Suppressor macrophage (primary cell): ENCODE measurements at places on chromosomes 6 and 20.
A peak's percentile ranks its signal among the peaks of the same experiment; 100 is the strongest.

GRCh38 chr6:158643836-158644230 is 710 bp downstream of the DYNLT1 start:
- DNase-seq: peak; percentile 40

- peak; percentile 42 for DNase-seq
Observed at GRCh38 chr6:41228616-41229015, 467 bp downstream of the TREML4 start.

- peak; percentile 50 for DNase-seq
Observed at GRCh38 chr6:42142118-42142835, at the start of gene C6orf132. C6orf132 (minus strand) TSS chr6:42142620; CDS start chr6:42142444, 176 bp downstream.

DNA sequence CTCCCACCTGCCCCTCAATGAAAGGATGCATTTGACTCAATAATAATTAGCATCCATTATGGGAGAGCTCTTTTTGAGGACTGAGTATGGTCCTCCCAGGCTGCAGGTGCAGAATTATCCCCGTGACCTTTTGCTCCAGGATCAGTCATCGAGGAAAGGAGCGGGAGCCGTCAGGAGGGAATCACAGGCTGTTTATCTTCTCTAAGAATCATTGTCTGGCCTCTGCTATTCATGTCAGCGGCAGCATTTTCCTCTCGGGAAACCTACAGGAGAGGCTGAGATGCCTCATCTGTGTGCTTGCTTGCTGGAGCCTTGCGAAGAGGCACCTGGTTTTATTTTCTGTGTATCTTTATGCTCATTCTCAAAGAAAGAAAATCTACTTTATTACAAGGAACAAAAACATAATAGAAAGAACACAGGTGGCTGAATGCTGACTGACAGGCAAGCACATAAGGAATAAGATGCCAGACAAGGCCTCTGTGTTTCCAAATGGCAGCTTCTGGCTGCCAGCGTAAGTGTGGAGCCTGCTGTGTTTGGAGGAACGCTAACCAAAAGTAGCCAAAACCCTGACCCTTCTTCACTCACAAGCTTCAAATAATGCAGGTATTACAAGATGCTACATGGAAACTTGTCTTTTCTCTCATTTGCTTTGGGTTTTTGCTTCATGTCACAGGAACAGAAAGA is 539.1 kb upstream of the MARCKS start:
- DNase-seq: no peak

- no peak for DNase-seq
Observed at GRCh38 chr6:158061709-158062461, 80.2 kb downstream of the SYNJ2 start.

DNA sequence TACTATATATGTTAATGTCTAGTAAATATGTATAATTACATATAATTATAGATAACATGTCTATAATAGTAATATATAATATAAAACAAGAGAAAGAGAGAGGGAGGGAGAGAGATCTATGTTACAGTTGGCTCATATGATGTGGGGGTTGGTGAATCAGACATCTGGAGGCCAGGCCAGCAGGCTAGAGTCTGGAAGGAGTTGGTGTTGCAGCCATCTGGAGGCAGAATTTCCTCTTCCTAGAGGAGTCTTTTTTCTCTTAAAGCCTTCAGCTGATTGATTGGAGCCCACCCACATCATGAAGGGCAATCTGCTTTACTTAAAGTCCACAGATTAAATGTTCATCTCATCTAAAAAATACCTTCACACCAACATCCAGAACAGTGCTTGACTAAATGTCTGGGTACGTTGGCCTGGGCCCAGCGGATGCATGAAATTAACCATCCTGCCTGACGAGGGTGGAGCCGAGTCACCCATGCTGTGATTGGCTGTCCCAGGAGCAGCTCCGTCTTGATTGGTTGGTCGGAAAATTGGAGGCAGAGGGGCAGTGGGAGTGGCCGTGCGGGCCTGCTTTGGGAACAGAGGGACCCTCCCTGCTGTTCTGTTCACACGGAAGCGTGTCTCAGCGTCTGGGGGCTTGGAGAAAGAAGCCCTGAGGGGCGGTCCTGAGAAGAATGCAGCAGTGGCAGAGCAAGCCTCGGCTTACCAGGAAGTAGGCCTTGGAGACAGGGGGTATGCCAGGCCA is 392.4 kb downstream of the QKI start:
- DNase-seq: no peak

DNA sequence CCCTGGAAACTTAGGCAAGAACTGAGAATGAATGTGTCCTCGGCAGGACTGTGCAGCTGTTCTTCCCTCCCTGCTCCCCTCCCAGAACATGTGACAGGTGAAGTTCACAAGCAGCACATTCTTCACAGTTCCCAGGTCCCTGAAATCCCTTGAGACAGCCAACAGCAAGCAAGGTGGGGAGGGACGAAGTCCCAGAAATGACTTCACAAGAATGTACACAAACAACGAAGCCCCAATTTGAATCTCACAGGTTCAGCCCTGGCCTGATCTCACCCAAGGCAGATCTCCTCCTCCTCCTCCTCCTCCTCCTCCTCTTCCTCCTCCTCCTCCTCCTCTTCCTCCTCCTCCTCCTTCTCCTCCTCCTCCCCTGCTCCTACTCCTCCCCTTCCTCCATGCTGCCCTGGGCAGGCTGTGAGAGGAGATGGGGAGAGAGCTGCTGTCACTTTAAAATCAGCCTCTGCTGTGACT is 32.4 kb downstream of the WRNIP1 start:
- DNase-seq: no peak

DNA sequence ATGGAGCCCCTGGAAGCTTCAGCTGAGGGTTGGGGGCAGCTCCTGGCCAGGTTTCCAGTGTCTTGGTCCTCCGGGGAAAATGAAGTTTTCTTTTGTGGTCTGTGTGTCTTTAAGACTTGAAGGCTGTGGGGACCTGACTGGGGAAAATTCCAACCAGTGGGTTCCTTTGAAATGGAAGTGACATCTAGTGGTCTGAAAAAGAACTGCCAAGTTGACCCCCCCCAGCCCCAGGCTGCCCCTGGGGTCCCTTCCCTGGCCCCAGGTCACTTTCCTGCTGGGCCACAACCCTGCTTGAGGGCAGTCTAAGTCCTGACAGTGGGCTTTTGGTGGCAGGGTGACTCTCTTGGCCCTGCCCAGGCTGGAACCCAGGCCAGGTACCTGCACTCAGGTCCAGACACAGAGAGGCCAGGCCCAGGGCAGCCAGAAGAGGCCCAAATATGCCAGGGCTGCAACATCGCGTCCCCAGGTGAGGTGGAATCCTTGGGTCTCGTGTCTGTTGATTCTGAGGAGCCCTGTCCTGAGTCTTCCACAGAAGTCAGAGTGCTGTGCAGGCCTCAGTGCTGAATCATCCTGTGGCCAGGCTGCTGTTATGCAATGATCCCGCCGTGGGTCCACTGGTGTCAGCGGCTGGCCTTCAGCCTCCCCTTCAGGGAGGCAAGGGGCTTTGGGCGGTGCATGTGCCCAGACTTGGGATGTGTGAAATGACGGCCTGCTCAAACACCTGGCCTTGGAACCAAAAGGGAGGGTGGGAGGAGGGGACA is 68.4 kb downstream of the VEGFA start:
- peak; percentile 70 for DNase-seq

DNA sequence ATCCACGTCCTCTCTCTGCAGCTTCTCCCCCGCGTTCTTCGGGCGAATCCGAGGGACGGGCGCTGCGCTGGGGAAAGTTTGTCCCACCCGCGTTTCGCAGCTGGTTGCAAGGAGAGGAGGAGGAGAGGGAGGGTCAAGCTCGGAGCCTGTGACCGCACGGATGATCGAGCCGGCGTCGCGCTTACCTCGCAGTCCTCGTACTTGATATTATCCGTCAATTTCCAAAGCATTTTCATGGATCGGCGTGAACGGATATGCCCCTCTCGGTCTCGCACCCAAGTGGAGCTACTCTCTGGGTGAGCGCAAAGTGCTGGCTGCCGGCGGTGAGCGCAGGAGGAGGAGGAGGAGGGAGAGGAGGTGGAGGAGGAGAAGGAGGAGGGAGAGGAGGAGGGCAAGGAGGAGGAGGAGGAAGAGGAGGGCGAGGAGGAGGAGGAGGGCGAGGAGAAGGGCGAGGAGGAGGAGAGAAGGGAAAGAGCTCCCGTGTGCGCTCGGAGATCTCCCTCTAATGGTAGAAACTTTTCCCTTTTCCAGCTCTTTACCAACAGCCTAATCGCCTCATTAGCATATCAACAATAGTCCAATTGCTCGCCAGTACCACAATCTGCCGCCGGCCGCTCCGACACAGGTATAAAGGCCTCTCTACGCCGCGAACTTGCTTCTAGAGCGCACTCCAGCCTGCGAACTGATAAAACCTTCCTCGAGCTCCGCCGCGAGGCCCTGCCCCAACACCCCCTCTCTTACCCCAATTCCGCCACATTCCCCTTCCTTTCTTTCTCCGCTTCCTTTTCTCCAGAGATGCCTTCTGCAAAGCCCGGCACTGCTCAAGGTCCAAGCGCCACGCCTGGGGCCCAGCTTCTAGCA is at the start of gene TFAP2A:
Gene TFAP2A, minus strand, starts transcription at position 319 of the 861 bp plus-strand sequence. Its CDS starts 83 bp downstream, at position 236.
- no peak for DNase-seq

- DNase-seq: no peak
Observed at GRCh38 chr6:133129556-133129955, 111.6 kb upstream of the EYA4 start.

GRCh38 chr20:23344336-23344735 is 6.3 kb upstream of the NXT1 start:
- no peak for DNase-seq

DNA sequence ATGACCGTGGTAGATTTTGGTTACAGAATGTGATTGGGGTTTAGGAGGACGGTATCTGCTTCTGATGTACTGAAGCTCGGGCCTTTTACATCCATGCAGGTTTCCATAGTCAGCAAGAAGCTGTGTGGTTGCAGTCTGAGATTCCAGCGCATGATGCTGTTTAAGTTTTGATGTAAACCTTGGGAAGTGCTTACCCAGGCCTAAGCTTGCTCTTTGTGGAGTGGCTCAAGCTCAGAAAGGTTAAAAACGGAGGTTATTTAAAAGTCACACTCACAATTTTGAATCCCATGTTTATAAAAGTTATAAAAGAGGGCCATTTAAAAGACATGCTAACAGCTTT is 121.4 kb downstream of the TIAM2 start:
- no peak for DNase-seq

DNA sequence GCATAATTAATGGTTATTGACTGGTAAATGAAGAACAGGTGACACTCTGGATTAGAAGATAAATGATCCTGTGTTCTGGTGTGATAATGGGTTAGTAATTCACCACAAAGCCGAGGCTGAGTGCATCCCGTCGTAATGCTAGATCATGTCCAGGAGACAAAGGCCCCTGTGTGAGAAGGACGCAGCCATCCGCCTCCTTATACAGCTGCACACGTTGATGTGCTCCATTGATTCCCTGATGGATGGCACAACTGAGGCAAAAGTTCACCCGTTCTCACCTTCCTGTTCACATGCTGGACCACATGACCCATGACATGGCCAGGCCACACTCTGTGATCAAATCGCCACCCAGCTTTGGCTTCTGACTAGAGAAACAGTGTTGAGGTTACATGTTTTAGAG is 136.1 kb downstream of the FOXC1 start:
- DNase-seq: no peak

DNA sequence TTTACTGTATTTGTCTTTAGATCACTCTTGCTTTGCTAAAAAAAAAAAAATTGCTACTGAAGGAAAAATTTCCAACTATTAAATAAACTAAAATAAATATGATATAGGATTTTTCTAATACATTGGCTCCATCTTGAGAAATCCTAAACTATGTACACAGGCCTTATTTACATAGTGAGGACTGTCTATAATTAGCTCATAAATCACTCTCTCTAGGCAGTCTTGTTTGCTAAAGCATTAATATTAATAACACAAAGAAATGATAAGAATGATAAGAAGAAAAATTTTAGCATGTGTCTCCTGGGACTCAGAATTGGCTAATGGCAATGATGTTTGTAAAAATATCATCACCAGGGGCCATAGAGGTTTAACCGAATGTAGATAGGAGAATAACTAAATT is 13.3 kb upstream of the CRYBG1 start:
- no peak for DNase-seq

GRCh38 chr20:35489717-35490116 is 34.3 kb downstream of the CEP250 start:
- no peak for DNase-seq

- no peak for DNase-seq
Observed at GRCh38 chr6:147170269-147170668, 33.9 kb upstream of the STXBP5 start.

GRCh38 chr20:32007787-32008616 is 2.2 kb upstream of the CCM2L start:
- no peak for DNase-seq

GRCh38 chr6:23587582-23587981 is 538.4 kb upstream of the NRSN1 start:
- DNase-seq: no peak

DNA sequence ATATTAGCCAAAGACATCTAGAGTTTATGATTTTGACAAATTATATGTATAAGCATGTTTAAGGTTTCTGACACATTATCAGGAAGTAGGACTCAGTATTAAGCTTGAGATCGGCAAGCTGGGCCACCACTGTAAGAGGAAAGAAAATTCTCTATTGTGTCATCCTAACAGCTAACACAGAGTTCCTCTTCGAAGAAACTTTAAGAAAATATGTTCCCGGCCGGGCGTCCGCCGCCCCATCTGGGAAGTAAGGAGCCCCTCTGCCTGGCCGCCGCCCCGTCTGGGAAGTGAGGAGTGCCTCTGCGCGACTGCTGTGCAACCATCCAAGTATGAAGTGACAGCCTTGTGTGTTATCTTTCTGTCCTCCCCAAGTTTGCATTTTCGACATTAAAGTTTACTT is 23.0 kb downstream of the USP49 start:
- peak; percentile 15 for DNase-seq

- DNase-seq: peak; percentile 74
Observed at GRCh38 chr6:51855310-51856082, 231.9 kb downstream of the PKHD1 start.

DNA sequence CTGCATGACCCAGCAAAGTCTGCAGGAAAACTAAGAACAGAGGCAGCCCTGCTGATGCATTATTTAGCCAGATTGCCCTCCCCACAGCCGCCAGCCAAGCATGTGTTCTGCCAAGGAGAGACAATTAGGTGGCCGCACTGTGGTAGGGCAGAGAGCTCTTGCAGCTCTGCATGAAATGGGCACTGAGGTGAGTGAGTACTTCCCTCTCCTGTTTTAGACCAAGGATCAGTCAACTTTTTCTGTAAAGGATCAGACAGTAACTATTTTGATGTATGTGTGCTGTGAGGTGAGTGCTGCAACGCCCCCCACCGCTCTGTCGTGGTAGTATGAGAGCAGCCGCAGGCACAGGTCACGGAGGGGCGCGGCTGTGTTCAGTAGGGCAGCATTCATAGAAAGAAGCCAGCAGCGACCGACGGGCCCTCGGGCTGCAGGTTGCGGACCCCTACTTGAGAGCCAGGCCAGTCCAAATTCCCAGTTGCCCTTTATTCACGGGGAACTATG is 23.8 kb upstream of the FAM50B start:
- DNase-seq: no peak

DNA sequence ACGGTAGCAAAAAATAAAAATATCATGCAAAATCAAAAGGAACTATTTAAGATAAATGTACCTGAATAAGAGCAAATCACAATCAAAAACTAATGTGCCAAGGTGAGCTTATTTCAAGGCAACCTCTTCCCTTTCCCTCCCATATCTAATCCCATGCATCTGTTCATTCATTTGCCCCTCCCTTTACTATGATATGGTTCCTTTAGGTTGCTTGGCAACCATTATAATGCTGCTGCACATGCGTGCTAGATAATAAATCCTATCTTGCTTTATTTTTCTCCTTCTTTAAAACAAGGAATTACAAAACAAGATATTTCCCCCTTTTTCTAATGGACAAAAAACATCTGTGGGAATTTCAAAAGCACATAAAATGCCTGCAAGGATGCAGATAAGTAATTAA is 318.2 kb upstream of the POU3F2 start:
- DNase-seq: no peak
